Activated T-cell treated with anti-CD3 and anti-CD28 coated beads, Interleukin-2, amount 50 U/mL, for 4 hours (primary cell): ENCODE measurements at places on chromosomes 4 and X.

DNA sequence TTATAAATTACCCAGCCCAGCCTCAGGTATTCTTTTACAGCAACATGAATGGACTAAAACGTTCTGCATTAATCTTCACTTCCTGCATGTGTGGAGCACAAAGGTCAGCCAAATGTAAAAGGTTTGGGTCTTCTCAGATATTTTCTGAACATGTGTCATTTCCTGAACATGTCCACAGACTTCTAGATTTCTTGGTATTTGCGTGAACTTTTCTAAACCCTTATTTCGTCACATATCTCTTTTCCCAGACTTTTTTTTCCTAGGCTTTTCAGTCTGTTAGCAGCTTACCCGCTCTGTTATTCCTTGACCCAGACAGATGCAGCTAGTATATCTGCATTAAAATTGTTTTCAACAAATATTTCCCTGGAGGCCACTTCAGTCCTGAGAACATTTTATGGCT lies 57.3 kb upstream of the USP51 start:
- DNase-seq: no peak

- no peak for DNase-seq
Observed at GRCh38 chrX:41353985-41354384, 20.0 kb downstream of the DDX3X start.

DNA sequence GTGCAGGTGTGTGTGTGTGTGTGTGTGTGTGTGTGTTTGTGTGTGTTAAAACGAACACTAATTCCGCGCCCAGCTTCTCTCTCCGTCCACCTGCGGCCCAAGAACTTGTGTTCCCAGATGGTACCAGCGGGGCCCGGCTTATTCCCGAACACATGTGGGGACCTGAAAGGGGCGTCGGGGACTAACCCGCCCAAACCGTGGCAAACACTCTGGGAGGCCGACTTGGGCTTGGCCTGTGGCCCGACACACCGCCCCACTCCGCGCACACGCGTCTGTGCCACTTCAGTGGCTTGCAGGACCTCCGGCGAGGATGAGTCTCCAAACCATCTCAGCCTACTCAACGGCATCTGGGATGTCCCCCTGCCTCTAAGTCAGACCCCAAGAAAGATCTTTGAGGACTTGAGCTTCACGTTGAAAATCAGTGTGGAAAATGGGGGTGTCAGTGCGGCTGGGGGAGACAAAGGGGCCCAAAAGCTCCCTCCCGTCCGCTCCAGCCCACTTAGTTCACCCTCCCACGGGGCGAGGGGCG lies 790 bp upstream of the HHIP start:
- DNase-seq: no peak

- DNase-seq: no peak
Observed at GRCh38 chr4:138759554-138759902, 256.1 kb upstream of the NOCT start.

DNA sequence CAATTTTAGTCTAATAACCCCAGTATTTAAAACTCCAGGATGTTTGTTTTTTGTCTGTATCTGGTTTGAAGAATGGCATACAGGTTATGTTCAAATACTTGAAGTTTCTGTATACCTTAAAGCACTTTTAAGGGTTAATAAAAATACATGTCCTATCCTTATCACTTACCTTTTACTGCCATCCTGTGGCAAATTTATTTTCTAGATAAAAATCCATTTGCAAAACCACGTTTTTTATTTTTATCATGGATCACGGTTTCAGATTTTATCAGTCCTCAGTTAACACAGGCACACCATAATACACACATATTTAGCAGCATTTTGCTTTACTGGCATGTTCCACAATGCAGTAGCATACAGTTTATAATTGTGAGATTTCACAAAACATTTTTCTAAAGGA lies 113.3 kb upstream of the H2AZ1 start:
- DNase-seq: no peak

- peak; percentile 59 for DNase-seq
Observed at GRCh38 chrX:45824471-45824870, 623.8 kb upstream of the DIPK2B start.

GRCh38 chrX:130184857-130185256 lies 13.1 kb downstream of the RAB33A start:
- no peak for DNase-seq

DNA sequence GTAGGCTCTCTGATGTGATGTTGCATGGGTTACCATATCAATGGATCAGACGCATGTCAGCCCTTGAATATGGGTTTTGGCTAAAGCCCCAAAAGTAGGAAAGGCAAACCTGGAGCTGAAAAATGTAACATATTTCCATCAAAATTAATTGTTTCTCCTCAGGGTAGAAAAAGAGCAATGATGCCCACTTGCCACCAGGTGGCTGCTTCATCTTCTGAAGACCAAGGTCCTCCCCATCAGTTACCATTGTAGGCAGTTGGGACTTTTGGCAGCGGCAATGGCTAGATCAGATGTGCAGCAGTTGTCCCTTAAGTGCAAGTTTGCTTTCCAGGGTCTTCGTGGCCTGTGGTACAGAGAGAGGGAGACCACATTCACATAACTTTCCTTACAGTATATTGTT lies 118.2 kb downstream of the NAF1 start:
- no peak for DNase-seq

- DNase-seq: no peak
Observed at GRCh38 chr4:186939766-186940165, 216.1 kb upstream of the FAT1 start.

GRCh38 chr4:101066626-101067170 lies 280.6 kb downstream of the PPP3CA start:
- no peak for DNase-seq

DNA sequence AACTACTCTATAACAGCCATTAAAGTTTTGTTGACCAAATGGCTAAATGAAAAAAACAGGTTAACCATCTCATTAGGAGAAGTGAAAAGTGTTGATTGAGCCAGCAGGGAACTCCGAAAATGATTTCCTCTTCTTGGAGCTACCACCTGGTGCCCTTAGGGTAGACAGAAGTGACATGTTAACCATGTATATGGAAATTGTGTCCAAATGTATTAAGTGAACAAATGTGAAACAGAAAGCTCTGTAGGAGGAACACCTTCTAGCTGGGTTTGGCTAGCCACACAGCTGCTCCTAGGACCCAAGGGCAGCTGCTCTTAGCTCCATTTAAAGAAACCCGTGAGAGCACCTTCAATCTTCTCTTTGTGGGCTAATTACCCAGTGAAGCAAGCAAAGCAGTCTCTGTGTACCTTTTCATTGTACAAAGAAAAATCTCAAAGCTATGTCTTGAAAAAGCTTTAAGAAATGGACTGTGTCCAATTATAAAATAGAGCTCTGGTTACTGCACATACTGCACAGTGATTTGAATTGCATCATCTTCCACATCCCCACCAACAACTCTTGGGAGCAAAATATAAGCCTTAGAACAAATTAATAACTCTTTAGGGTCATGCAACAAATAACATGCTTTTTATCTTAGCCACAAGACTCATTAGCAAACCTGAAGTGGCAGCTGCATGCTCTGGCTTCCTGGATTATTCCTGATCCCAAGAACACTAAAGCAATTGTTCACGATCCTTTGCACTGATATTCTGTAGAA lies 59.2 kb upstream of the PARM1 start:
- DNase-seq: no peak

- no peak for DNase-seq
Observed at GRCh38 chr4:140049849-140050637, 103.9 kb downstream of the MAML3 start.

GRCh38 chr4:184409502-184409901 lies 64.8 kb downstream of the IRF2 start:
- DNase-seq: no peak

DNA sequence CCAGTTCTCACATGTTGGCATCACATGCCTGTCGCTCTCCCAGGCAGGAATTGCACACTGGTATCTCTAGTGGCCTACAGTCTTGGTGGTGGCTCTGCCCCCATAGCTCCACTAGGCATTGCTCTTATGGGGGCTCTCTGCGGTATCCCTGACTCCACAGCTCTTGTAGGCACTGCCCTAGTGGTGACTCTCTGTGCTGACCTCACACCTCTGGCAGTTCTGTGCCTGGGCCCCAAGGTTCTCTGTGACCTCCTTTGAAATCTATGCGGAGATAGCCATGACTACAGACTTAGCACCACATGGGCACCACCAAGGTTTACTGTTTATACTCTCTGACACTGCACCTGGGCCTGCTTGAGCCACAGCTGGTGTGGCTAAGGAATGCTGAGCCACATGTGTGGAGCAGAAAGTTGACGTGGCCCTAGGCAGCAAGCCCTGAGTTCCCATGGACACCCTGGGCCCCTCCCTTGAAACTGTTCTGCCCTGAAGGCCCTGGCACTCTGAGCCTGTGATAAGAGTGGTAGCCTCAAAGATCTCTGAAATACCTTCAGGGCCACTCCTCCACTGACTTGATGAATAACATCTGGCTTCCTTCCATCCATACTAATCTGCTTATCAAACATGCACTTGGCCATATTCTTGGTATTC lies 8.0 kb downstream of the SLC9B1 start:
- DNase-seq: no peak

- DNase-seq: peak; percentile 70
Observed at GRCh38 chr4:75940692-75941253, at the start of gene NAAA. TSS of gene NAAA (minus strand) at chr4:75941013. CDS start at chr4:75940949, 64 bp downstream.

GRCh38 chr4:138644322-138644721 lies 371.3 kb upstream of the NOCT start:
- no peak for DNase-seq
